ENCODE measurements at places on chromosomes 5 and 9. TPM values are rescaled to one million over a fixed set of nuclear protein-coding genes. Genes with fewer than 3 reads are reported as not detected.
A peak's percentile ranks its signal among the peaks of the same experiment; 100 is the strongest.

Gene RNF180
- not detected for total RNA-seq

Gene PAEP
- not detected for total RNA-seq

Gene IFNA13
- total RNA-seq: not detected

Gene ZNF462
- total RNA-seq: 0.94 TPM

Gene PCDHB4
- total RNA-seq: not detected

Gene PHF24
- total RNA-seq: not detected

Gene FCN1
- total RNA-seq: 2.3 TPM

Gene GAPT
- 0.57 TPM for total RNA-seq

Gene TLN1
- total RNA-seq: 388 TPM

Gene SLC1A3
- total RNA-seq: 1.5 TPM

DNA sequence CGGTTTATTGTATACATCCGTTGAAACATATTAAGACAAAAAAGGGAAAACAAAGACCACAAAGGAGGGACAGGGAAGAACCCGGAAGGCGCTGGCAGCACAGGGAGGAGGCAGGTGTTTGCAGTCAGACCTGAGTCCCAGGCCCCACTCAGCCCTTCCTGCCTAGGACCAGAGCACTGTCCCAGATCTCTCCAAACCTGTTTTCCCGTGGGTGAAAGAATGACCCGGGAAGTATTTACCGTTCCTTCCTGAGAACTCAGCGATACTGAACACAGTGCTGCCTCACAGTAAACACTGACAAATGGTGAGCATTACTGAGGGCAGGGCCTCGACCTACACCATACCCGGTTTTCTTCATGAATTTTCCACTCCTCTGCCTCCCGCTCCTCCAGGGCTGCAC, 1.2 kb downstream of the ABO start:
- no peaks in the 10 kb centered on the region for H3K36me3 ChIP-seq
- no peak overlapping the region for H3K27ac ChIP-seq
- H3K27me3 ChIP-seq: peaks cover 70% of the 10 kb centered on the region
- no peaks in the 10 kb centered on the region for H3K4me1 ChIP-seq

DNA sequence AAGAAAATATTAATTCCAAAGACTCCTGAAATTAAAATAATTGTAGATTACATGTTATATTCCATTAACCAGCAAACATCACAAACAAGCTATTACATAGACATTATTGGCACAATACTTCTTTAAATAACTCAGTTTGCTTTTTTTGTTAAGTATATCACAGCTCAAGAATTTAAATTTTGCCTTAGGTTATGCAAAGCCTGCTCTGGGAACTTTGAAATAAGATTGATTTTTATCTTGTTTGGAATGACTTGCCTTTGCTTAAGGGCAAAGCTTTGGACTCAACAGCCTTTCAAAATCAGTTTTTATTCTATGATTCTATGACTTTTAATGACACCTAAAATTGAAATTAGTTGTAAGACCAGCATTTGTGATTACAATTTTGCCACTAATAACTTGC, 78.2 kb downstream of the ALDH7A1 start:
- no peak overlapping the region for H3K4me3 ChIP-seq
- H3K27ac ChIP-seq: no peak overlapping the region
- no peaks in the 10 kb centered on the region for H3K4me1 ChIP-seq
- DNase-seq: no peak
- no peaks in the 10 kb centered on the region for H3K27me3 ChIP-seq

- H3K27ac ChIP-seq: no peak overlapping the region
- peaks cover 6% of the 10 kb centered on the region for H3K27me3 ChIP-seq
- no peak for DNase-seq
- H3K4me1 ChIP-seq: no peaks in the 10 kb centered on the region
These were observed 83.7 kb upstream of the TMED7 start for GRCh38 chr5:115709585-115709984.

- peaks cover 2% of the 10 kb centered on the region for H3K36me3 ChIP-seq
- H3K4me1 ChIP-seq: peaks cover 9% of the 10 kb centered on the region
- no peak for DNase-seq
- H3K4me3 ChIP-seq: no peak overlapping the region
- H3K27me3 ChIP-seq: no peaks in the 10 kb centered on the region
- H3K27ac ChIP-seq: no peak overlapping the region
These were observed 34.9 kb downstream of the BICD2 start for GRCh38 chr9:92729735-92730155.

DNA sequence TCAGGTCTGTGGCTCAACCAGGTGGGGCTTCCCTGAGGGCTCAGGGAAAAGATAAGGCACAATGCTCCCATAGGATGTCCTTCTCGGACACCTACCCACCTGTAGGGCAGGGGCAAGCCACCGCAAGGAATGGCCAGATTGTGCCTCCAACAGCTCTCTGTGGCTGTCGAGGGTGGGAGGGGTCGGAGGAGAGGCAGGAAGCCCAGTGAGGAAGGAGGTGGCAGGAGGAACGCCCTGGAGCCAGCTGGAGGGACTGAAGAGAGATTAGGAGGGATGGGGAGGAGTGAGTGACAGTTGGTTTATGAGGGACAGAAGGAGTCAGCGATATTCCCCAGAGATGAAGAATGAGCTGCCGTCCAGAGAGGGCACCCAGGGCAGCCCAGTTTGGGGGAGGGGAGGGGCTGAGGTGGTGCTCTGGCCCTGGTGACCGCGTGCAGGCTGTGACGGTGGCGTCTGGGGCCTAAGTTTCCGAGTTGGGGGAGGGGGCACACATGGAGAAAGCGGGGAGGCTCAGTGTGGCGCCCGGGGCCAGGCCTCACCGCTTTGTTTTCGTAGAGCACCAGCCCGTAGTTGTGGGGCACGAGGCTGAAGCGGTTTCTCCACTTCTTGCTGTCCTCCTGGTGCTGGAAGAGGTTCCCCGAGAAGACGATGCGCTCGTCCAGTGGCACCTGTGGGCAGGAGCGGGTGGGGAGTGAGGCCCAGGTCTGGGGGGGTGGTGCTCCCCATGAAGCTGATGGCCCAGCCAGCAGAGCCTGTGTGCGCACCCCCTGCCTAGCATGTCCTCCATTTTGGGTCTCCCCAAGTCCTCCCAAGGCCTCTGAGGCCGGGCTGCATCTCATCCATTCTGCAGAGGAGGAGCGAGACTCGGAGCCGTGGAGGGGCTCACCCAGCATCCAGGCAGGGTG, 75.6 kb downstream of the LRSAM1 start:
- no peaks in the 10 kb centered on the region for H3K27me3 ChIP-seq
- H3K4me1 ChIP-seq: peaks cover 5% of the 10 kb centered on the region
- DNase-seq: no peak
- H3K36me3 ChIP-seq: peaks cover 57% of the 10 kb centered on the region

- H3K27me3 ChIP-seq: no peaks in the 10 kb centered on the region
- H3K36me3 ChIP-seq: no peaks in the 10 kb centered on the region
- no peak for DNase-seq
These were observed 109.0 kb downstream of the COL5A1 start for GRCh38 chr9:134750450-134751155.

DNA sequence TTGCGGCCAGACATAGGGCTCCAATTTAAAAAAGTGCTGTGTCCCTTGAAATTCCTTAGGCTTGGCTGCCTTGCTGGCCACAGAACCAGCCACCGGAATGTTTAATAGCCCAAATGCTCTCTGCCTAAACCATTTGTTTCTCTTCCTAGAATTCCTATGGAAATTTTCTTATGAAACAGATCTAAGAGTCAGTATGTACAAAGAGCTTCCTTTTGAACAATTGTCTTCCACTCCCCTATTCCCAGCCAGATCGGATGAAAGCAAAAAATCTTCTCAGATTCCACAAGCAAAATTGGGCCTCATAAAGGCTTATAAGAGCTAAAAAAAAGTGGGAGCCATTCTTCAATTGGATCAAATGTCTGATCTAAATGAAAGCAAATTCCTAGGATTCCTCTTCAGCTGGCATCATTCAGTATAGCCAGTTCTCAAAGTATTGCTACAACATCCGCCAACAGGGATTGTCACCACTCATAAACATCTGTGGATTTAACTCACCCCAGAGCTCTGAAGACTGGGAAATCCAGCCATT, 104.3 kb downstream of the CEMIP2 start:
- no peak overlapping the region for H3K27ac ChIP-seq
- peaks cover 1% of the 10 kb centered on the region for H3K27me3 ChIP-seq
- no peak for DNase-seq
- H3K36me3 ChIP-seq: no peaks in the 10 kb centered on the region

GRCh38 chr5:54658010-54658409, 140.5 kb downstream of the SNX18 start:
- peaks cover 15% of the 10 kb centered on the region for H3K4me1 ChIP-seq
- H3K4me3 ChIP-seq: no peak overlapping the region
- no peaks in the 10 kb centered on the region for H3K36me3 ChIP-seq

GRCh38 chr9:86183229-86184137, 76.0 kb downstream of the C9orf153 start:
- H3K4me3 ChIP-seq: no peak overlapping the region
- H3K4me1 ChIP-seq: no peaks in the 10 kb centered on the region
- H3K27me3 ChIP-seq: peaks cover 5% of the 10 kb centered on the region
- DNase-seq: no peak

GRCh38 chr5:141657937-141658545, 6.8 kb upstream of the FCHSD1 start:
- peaks cover 6% of the 10 kb centered on the region for H3K36me3 ChIP-seq
- DNase-seq: no peak
- H3K27ac ChIP-seq: no peak overlapping the region
- H3K4me3 ChIP-seq: no peak overlapping the region
- H3K27me3 ChIP-seq: no peaks in the 10 kb centered on the region

GRCh38 chr5:143474616-143475015, 71.1 kb upstream of the NR3C1 start:
- no peaks in the 10 kb centered on the region for H3K4me1 ChIP-seq
- no peak for DNase-seq
- no peaks in the 10 kb centered on the region for H3K36me3 ChIP-seq
- H3K4me3 ChIP-seq: no peak overlapping the region
- no peak overlapping the region for H3K27ac ChIP-seq

- H3K27me3 ChIP-seq: peaks cover 19% of the 10 kb centered on the region
- no peak for DNase-seq
- H3K27ac ChIP-seq: no peak overlapping the region
- H3K4me3 ChIP-seq: no peak overlapping the region
- H3K36me3 ChIP-seq: no peaks in the 10 kb centered on the region
These were observed 25.0 kb upstream of the CAPSL start for GRCh38 chr5:35963381-35963843.

DNA sequence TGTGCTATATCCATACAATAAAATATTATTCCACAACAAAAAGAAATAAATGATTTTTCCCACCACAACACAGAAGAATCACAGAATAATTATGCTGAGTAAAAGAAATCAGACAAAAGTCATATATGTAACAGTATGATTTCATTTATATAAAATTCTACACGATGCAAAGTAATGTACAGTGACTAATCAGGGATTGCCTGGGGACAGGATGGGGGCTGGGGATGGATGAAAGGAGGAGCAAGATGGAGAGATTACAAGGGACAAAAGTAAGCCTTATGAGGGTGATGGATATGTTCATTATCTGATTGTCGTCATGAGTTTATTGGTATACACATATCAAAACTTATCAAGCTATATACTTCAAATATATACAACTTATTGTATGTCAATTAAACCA, 154.0 kb downstream of the FBN2 start:
- no peaks in the 10 kb centered on the region for H3K36me3 ChIP-seq
- H3K27me3 ChIP-seq: no peaks in the 10 kb centered on the region
- no peak overlapping the region for H3K4me3 ChIP-seq
- H3K27ac ChIP-seq: no peak overlapping the region

GRCh38 chr9:128503870-128504269, 649 bp upstream of the GLE1 start:
- peaks cover 21% of the 10 kb centered on the region for H3K4me1 ChIP-seq
- H3K36me3 ChIP-seq: peaks cover 9% of the 10 kb centered on the region
- H3K27ac ChIP-seq: peak overlapping the region; percentile 65

DNA sequence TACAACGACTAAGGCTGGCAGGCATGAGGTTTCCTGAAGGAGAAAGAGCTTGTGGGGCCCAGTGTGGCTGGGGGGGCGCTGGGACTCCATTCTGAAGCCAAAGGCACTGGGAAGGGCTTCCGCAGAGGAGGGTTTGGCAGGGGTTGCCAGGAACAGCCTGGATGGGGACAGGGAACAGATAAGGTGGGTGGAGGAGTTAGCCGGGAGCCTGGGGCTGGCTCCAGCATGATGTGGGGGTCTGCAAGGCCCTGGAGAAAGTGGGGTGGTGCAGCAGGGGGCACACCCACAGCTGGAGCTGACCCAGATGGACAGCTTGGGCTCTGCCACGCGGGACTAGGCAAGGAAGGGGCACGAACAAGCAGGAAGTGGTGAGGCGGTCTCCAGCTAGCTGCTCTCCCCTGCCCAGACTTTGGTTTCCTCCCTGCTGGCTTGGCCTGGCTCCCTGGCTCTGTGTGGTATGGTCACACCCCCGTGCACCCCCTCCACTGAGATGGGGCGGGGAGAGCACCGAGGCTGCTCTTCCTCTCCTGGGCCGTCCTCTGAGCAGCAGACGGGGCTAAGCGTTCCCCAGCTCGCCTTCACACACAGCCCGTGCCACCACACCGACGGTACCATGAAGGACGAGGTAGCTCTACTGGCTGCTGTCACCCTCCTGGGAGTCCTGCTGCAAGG, at the start of gene LTC4S:
TSS of gene LTC4S (plus strand) at position 519 of the 672 bp plus-strand sequence. CDS start at position 614, 95 bp downstream.
- H3K27me3 ChIP-seq: no peaks in the 10 kb centered on the region
- H3K4me3 ChIP-seq: peak within 1 kb of the TSS; percentile 61
- H3K4me1 ChIP-seq: peaks cover 23% of the 10 kb centered on the region
- DNase-seq: peak; percentile 69
- H3K27ac ChIP-seq: peak within 1 kb of the TSS; percentile 63

DNA sequence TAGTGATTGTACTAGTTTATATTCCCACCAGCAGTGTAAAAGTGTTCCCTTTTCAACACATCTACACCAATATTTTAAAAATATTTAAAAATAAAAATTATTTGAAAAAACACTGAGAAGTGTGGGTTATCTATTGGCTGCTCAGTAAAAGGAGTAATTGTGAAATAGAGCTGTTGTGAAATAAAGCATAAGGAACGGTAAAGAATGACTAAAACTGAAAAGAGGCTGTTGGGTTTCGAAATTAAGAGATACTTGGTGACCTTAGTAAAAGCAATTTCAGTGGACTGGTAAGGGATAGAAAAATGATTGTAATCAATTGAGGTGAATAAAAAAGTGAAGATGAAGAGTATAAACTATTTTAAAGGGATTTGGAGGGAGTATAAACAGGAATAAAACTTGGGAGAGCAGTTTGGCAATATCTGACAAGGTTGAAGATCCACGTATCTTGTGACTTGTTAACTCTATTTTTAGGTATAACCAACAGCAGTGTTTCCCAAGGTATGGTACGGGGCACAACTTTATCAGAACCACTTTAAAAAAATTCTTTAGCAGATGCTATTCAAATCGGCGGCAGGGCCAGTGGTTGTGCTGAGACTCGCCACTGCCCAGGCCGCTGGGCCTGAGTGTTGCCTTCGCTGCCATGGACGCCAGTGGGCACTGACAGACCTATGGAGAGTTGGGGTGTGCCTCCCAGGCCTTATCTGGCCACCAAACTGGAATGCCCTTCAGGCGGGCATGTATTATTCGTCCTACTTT, 63.3 kb downstream of the TMEM38B start:
- DNase-seq: no peak
- H3K27me3 ChIP-seq: no peaks in the 10 kb centered on the region
- H3K4me1 ChIP-seq: no peaks in the 10 kb centered on the region
- peaks cover 9% of the 10 kb centered on the region for H3K36me3 ChIP-seq

All from activated naive CD8-positive, alpha-beta T cell treated with anti-CD3 and anti-CD28 coated beads, Interleukin-2, amount 10 ng/mL, durations not matched to agents 7 days and 5 days (primary cell).